ENCODE measurements at places on chromosomes 4 and X. TPM values are rescaled to one million over a fixed set of nuclear protein-coding genes. Genes with fewer than 3 reads are reported as not detected.

L1CAM gene
- total RNA-seq = 0.26 TPM

PRRG1 gene
- total RNA-seq = 21.6 TPM

MMGT1 gene
- 6.7 TPM for total RNA-seq

GYG2 gene
- total RNA-seq = 0.43 TPM

GNPDA2 gene
- 23.8 TPM for total RNA-seq

GABRG1 gene
- total RNA-seq = not detected

NRK gene
- total RNA-seq = 0.22 TPM

DCX gene
- under 0.01 TPM for total RNA-seq

SGMS2 gene
- total RNA-seq = 33.6 TPM

HSFX1 gene
- total RNA-seq = 0.69 TPM

FAM184B gene
- not detected for total RNA-seq

TAPT1 gene
- 16.5 TPM for total RNA-seq

TREX2 gene
- 4.7 TPM for total RNA-seq

IQCM gene
- total RNA-seq = not detected
